ENCODE measurements at places on chromosomes 13 and 19.

DNA sequence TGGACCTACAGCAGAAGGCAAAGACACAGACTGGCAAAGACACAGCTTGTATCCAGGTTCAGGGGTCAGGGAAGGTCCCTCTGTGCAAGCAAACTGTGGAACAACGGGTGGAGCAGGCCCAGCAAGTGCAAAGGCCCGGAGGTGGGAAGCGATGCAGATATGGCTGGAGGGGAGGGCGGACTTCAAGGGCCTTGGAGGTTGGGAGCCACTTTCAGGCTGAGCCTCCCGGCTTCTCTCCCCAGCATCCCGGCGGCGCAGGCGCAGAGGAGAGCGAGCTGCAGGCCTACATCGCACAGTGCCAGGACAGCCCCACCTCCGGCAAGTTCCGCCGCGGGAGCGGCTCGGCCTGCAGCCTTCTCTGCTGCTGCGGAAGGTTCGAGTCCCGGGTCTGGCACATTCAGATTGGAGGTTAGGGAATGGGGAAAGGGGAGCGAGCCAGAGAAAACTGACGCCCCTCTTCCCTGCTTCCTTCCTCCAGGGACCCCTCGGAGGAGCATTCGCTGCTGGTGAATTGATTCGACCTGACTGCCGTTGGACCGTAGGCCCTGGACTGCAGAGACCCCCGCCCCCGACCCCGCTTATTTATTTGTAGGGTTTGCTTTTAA, 2.1 kb upstream of the PNPLA6 start:
- DNase-seq, result no peak

- DNase-seq, result no peak
Measured at GRCh38 chr19:23913931-23914330, 755 bp upstream of the ZNF726 start.

DNA sequence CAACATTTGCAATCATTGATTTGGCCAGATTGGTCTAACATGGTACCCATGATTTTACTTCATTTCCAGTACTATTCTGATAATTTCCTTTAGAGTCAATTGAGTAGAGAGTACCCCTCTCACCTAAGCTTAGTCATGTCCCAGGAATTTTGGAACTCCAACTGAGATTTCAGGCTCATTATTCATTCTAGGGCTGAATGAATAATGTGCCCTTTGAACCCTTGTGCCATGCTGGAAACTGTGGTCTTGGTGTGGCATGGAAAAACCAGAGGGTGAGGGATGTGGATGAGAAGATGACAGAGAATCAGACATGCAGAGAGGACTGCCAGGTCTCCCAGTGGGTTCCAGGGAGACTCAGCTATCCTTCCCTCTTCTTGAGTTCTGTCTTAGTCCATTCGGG, 30.2 kb downstream of the ITM2B start:
- no peak for DNase-seq

GRCh38 chr13:51820016-51820597, 16.1 kb upstream of the DHRS12 start:
- DNase-seq, result no peak

DNA sequence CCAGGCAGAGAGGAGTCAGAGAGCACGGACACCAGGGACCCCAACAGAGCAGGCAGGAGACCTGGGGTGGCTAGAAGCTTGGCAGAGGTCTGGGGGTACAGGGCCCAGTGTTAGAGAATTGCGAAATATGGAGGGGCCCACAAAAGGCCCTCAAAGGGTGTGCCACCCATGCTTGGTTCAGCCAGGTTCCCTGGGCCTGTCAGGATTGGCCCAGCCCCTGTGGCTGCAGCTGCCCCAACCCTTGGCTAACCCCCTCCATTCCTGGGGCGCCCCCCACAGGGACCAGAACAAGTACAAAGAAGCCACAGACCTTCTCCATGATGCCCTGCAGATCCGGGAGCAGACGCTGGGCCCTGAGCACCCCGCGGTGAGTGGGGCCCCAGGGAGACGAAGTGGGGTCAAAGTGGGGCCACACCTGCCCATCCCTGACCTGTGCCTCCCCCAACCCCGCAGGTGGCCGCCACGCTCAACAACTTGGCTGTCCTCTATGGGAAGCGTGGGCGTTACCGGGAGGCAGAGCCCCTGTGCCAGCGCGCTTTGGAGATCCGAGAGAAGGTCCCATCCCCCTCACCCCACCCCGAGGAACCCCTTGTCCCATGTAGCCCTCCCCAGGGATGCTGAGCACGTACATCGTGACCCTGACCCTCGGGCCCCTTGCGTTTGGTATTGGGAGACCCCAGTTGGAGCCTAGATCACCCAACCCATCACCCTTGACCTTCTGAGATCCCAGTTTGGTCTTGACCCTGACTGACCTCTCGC, 8.0 kb downstream of the KLC3 start:
- no peak for DNase-seq

- DNase-seq, result no peak
Measured at GRCh38 chr13:48194379-48194754, 38.6 kb upstream of the ITM2B start.
